ENCODE measurements at places on chromosomes 2 and 18.

GRCh38 chr18:13617826-13618515 lies 108.4 kb downstream of the FAM210A start:
- DNase-seq = no peak

- no peak for DNase-seq
Measured at GRCh38 chr18:58991167-58991798, 126.6 kb downstream of the ZNF532 start.

GRCh38 chr2:3159782-3160545 lies 217.7 kb downstream of the EIPR1 start:
- DNase-seq = no peak

DNA sequence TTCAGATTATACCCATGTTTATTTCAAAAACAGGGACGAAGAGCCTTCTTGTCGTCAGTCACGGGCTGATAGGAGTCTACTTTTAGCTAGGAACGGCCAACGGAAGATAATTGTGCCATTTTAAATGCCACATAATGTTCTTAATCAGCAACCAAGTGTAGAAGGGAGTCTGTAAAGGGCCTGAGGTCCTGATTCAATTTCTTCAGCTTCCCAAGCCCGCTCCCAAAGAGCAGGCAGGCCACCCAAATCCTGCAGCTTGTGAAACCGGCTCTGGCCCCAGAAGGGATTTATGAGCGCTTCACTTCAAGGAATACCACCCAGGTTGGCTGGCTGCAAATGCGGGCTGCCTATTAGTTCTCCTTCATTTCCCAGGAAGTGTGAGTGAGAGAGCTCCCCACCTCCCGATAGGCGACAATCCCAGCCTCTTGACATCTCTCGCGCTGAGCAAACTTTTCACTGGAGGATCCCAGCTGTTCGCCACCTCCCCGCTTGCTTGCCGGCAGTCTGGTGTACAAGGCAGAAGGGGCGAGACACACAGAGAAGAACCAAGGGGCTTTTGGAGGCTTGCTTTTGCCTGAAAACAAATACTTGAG lies 272.9 kb downstream of the CDH20 start:
- DNase-seq = no peak

GRCh38 chr2:141522048-141522447 lies 608.8 kb downstream of the LRP1B start:
- DNase-seq = no peak

DNA sequence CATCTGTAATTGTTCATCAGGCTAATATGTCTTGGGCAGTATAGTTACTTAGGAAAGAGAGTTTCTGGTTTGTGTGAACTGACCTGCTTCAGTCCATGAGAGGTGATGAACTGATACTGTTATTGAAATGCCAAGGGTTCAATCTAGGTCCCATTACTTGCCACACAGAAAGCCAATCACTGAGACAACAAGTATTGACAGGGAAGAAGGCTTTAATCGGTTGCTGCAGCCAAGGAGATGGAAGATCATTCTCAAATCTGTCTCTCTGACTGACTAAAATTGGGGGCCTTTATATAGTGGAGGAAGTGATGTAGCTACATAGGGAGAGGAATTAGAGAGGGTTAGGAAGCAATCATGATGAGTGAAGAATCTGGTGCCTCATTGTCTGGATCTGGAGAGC lies 19.9 kb upstream of the FAM98A start:
- no peak for DNase-seq

DNA sequence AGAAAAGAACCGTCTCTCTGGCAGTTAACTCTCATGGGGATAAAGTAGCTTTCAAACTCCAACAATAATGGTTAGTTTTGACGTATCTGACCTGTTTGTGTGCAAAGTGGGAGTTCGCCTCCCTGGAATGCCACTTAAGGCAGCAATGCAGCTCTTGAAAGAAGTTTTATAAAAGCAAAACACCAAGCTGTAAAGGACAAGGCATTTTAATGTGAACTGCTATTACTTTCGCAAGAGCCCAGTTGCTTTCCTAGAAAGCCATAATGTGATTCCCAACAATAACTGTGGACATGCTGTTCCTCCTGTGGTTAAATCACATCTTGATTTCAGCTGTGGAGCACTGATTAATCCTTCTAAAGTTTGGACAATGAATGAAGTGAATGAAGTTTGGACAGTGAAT lies 303.7 kb downstream of the PTPRM start:
- no peak for DNase-seq

GRCh38 chr18:23032030-23032582 lies 99.0 kb downstream of the RBBP8 start:
- DNase-seq = no peak

DNA sequence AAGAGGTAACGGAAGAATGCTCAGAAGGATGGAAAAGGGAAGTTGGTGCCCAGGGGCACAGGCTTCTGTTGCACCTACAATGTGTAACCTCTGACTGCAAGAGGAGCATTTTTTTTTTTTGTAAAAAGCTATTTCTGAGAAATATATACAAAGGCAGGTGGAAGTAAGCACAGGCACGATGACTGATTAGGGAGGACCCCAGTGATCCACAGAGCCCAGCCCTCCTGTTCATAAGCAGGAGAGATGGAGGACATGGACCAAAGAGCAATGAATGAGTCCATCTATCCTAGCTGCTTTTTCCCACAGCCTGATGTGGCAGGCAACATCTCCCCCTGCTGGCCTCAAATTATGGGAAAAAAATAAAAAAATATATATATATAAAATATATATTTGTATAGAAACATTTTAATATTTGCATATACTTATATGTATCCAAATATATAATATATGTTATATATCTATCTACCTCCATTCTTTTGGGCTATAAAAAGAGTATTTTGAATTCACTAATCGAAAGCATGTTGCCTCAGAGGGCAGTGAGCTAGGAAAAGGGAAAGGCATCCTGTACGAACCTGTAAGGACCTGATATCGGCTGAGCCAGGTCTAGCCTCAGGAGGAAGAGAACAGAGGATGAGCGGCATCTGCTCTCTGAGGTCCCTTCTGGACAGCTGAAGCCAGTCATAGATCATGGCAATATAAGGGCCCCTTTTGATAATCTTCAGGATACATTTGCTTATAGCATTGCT lies 166.0 kb upstream of the STK17B start:
- no peak for DNase-seq

DNA sequence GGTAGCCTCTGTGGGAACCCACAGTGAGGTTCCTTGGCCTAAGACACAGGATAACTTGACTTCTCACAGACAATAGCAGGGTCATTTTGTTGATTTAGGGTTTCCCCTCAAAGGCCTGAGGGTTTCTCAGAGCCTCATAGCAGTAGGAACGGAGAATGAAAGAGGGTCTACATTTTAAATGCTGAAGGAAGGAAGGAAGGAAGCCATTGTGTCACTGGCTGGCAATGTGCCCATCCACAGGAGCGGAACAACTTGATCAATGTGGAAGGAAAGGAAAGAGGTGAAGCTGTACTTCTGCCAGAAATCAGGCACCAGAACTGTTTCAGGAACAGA lies 5.1 kb downstream of the IL1B start:
- no peak for DNase-seq

- no peak for DNase-seq
Measured at GRCh38 chr2:239327536-239328350, 73.1 kb downstream of the HDAC4 start.

DNA sequence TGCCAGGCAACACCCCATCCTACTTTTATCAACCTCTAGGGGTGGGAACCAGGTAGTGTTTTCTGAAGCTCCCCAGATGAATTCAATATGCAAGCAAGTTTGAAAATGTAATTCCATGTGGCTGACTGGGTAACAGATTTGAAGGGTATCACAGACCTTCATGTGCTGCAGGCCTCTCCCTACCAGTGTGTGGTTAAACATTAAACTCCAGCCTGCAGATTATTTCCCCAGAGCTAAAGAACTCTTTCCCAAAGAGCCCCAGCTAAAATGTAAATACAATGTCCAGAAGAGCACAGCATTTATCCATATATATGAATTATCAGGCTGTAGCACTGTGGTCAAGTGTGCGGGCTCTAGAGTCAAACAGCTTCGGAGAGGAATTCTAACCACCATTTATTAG lies 134.1 kb downstream of the MYO5B start:
- no peak for DNase-seq

DNA sequence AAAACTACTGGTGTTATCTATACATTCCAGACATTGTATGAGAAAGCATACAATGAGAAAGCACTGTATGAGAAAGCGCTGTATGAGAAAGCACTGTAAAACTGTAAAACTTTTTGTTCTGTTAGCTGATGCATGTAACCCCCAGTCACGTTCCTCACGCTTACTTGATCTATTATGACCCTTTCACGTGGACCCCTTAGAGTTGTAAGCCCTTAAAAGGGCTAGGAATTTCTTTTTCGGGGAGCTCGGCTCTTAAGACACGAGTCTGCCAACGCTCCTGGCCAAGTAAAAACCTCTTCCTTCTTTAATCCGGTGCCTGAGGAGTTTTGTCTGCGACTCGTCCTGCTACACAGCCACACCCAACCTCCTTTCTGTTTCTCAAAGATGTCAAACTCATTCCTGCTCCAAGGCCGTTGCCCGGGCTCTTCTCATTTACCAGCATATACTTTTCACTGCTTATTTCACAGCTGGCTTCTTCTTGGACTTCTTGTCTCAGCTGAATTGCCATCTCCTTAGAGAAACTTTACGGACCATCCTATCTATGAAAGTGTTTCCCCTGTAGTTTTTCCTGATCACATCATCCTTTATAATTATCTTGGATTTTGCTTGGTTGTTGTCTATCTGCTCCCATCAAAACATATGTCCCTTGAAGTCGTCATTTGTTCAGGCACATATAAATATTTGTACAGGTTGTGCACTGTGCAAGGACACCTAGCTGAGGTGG lies 29.8 kb upstream of the YES1 start:
- no peak for DNase-seq

GRCh38 chr18:27931535-27931934 lies 245.4 kb downstream of the CDH2 start:
- no peak for DNase-seq

DNA sequence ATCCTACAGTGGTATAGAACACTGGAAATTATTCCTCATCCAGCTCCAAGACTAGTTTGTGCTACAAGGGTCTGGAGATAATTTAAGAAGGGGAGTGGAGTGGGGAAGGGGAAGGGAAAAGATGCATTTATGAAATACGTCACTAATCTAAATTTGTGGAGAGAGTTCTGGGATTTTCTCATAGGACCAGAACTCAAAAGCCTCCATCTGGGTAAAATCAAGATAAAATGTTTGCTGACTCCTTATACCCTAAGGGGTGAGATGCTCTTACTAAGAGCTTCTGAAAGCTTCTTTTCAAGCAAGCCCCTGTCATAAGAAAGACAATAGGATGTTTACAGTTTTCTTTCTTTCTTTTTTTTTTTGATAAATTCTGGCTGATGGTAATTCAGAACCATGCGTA lies 88.5 kb upstream of the RBMS1 start:
- DNase-seq = no peak

- no peak for DNase-seq
Measured at GRCh38 chr2:174841350-174841749, 77.1 kb upstream of the CHRNA1 start.

GRCh38 chr2:141557329-141558095 lies 573.3 kb downstream of the LRP1B start:
- DNase-seq = peak; percentile 44

DNA sequence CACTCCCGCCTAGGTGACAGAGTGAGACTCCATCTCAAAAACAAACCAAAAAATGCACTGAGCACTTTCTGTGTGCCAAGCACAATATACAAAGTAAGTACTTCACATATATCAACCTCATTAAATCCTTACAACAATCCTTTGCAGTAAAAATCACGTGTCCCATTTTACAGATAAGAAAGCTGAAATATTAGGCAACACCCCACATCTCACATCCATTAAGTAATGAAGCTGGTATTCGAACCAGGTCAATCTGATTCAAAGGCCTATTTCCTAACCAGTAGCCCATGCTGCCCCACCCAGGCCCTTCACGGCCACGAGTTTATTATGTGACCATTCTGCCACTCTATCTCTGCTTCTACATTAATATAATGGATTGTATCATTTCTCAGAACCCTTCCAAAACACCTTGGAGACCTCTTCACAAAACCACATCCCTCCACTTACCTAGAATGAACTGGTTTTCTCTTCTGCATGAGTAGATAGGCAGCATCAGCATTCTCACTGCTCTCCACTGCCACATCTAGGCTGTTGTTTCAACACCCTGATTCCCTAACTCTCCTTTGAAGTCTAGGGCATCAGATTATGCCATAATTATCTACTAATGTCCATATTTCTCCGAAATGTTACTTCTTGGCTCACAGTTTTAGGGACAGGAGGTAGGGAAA lies 3.1 kb upstream of the EXOC6B start:
- no peak for DNase-seq

DNA sequence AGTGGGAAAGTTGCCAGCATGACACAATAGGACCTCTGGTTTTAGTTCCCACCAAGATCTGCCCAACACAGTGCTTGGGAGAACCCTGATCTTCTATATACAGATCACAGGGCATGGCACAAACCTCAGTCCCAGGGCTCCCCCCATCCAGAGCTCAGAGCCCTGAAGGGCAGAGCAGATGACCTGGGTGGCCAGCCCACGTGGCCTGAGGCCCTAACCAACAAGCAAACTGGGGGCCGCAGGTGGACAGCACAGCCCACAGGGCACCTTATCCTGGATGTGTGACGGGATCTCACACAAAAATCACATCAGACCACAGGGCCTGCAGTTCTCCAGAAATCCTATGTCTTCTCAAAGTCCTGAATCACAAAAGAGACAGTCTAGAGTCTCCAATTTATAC lies 34.7 kb downstream of the CRACDL start:
- DNase-seq = no peak

- DNase-seq = peak; percentile 69
Measured at GRCh38 chr2:110149330-110150220, 34.0 kb upstream of the MALL start.

DNA sequence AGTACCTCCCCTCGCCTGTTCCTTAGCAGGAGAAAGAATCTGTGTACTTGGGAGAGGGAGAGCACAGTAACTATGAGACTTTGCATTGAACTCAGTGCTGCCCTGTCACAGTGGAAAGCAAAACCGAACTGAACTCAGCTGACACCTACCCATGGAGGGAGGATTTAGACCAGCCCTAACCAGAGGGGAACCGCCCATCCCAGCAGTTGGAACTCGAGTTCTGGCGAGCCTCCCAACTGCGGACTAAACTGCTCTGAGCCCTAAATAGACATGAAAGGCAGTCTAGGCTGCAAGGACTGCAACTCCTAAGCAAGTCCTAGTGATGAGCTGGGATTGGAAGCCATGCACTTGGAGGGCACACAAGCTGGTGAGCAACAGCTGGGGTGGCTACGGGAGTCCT lies 110.4 kb downstream of the GRB14 start:
- no peak for DNase-seq

- no peak for DNase-seq
Measured at GRCh38 chr18:35157181-35157580, 83.7 kb upstream of the ZNF397 start.

GRCh38 chr2:128202791-128203190 lies 111.8 kb downstream of the UGGT1 start:
- no peak for DNase-seq

GRCh38 chr2:141728142-141728541 lies 402.7 kb downstream of the LRP1B start:
- DNase-seq = no peak
